ENCODE measurements at places on chromosomes 5 and 9.

- DNase-seq, result no peak
Observed at GRCh38 chr9:113504725-113505590, 41.4 kb downstream of the RGS3 start.

GRCh38 chr5:67147760-67148159 is 48.8 kb downstream of the CD180 start:
- no peak for DNase-seq

DNA sequence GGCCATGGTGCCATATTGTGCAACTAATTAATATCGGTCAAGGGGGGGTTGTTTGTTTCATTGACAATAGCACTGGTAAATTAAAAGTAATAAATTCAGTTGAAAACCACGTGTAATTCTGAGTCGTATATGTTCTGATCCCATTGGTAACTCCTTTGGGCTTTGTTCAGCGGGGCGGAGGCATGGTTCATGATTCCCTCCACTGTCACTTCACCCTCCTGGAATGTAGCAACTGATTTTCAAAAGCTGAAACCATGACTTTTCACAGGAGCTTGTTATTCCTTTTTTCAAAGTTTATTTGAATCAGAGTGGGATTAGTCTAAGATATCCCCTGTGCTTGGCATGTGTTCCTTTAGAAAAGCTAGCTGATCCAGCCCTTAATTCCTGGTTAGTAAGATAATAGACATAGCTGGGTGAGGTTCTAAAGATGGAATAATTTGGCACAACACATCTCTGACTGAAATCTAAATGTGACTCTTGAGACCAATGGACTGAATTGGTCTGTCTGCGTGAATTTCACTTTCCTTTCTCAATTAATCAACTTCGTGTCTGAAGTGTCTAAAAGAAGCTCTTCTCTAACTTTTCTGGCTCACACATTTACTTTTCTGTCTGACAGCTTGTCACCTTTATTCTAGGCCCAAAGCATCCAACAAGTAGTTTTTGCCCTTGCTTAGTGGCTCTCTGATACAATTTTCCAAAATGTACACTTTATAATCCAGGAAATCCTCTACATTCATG is 185.7 kb upstream of the VCAN start:
- peak; percentile 15 for DNase-seq

DNA sequence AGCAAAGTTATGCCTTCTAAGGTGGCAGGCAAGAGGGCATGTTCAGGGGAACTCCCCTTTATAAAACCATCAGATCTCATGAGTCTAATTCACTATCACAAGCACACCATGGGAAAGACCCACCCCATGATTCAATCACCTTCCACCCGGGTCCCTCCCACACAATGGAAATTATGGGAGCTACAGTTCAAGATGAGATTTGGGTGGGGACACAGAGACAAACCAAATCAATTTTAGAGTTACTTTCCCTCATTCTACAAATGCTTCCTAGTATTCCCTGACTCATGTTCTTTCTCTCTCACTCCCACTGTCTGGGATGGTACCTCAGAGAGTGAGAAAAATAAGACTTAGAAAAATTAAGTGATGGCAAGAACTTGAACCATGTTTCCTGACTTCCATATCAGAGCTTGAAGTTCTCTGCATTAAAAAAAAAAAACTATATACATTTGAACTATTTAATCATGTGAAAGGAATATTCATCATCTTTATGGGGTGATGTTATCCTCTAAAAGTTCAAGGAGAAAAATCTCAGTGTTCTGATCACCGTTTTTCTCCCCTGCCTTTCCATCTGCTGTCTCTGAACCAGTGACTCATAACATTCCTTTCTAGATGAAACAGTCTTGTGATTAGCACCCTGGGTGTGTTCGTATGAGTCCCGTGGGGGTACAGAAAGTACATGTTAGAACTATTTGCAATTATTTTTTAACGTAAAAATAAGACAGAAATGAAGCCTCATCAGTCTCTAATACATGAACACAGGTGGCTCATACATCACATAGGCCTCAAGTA is 282.9 kb downstream of the SLF1 start:
- DNase-seq, result peak; percentile 69

DNA sequence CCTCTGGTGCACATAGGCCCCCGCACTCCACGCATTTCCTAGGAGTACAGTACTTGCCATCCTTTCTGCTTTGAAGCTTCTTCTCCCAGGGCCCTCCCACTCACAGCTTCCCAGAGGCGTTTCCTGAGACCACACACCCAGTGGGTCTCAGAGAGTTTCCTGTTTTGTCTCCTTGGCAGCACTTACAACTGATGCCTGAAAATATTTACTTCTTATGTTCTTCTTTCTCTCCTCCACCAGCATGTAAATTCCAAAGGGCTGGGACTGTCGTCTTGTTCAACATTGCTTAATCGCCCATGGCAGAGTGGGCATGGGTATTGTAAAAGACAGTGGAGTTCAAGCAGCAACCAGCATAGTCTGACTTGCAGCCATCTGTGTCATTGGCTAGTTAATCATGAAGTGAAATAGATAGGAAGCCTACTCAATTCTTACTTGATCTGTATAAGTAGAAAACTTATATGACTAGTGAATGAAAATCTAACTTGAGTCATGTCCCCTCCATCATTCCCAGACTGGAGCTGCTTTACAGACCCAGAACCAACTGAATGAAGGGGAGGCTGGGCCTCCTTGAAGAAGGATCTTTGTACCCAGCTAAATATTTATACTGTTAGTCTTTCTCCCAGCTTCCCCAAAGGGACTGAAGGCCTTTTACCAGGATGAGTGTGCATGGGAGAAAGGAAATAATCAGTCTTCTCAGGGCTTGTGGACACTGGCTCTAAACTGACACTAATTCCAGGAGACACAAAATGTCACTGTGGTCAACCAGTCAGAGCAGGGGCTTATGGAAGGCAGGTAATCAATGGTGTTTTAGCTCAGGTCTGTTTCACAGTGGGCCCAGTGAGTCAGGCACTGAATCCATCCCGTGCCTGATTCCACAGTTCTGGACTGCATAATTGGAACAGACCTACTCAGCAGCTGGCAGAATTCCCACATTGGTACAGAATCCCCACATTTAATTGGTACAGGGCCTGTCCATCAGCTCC is 116.4 kb downstream of the SV2C start:
- DNase-seq, result peak; percentile 11

DNA sequence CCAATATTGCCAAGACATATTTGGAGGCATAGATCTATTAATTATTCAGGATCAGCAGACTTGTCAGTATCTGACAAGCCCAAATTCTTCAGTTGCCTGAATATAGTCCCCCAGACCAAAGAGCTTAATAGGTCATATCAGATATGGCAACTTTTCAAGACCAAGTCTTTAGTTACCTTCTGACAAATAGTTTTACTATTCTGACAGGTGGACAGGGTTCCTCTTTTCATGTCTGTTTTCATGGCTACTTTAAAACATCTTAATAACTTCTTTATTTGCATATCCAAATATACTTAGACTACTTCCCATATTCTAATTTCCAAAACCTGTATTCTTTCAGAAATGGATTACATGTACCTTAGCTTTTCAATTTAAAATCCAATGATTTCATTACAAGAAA is 65.4 kb downstream of the AUH start:
- no peak for DNase-seq

DNA sequence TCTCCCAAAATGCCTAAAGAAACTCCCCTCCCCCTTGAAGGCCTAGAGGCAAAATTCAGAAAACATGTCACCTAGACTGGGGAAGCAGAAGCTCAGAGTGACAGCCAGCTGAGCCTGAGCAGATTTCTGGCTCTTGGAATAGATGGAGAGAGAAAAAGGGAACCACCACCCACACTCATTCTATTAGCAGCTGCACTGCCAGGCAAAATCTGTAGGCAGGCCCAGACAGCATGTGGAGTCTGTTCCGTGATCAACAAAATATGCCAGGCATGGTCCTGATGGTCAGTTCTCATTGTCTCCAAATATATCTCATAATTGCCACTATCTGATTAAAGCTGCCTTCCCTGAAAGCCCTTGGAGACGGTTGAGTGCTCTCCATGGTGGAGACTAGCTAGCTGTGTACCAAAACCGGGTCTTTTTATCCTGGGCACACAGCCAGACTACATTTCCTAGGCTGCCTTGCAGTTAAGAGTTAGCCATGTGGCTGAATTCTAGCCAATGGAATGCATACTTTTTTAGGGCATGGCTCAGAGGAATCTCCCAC is 131.7 kb upstream of the GPR151 start:
- no peak for DNase-seq

- no peak for DNase-seq
Observed at GRCh38 chr9:38251036-38251860, 141.3 kb upstream of the ALDH1B1 start.

DNA sequence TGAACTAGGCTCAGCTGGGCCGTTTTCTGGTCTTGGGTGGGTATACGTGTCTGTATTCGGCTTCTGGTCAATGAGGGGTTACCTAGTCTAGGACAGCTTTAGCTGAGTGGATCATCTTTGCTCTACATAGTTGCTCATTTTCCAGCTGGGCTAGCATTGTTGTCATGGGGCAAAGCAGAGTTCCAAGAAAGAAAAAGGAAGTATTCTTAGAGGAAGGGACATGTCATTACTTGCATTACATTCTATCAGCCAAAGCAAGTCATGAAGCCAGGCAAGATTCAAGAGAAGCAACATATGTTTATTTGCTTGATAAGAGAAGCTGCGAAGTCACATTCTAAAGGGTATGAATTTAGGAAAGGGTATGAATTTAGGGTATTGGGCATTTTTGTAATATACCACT is 396.5 kb downstream of the ZNF608 start:
- DNase-seq, result no peak

DNA sequence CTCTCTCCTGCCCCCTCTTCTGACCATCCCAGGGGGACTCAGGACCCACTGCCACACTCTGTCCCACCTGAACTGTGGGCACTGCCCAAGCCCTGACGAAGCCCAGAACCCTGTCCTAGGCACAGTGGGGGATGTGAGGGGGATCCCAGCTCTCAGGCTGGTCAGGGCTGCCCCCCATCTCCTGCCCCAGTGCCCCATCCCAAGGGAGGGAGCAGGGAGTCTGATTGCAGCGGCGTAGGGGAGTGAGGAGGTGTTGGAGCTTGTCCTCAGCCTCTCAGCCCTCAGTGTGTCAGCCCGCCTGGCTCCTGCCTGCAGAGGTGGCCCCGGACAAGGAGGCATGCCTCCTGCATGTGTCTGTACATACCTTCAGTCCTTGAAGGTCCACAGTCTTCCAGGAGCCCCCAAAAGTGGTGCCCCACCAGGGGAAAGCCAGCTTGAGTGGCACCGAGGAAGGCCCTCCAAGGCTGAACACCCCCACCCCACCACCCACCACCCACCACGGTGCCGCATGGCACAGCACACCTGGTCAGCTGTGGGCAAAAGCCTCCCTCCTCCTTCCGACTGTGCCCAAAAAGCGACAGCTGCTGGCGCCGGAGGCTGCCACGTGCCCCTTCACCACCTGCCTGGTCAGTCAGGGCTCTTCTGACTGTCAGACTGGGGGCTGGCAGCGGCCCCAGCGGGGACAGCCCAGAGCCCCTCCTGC is 930 bp downstream of the SARDH start:
- DNase-seq, result no peak

DNA sequence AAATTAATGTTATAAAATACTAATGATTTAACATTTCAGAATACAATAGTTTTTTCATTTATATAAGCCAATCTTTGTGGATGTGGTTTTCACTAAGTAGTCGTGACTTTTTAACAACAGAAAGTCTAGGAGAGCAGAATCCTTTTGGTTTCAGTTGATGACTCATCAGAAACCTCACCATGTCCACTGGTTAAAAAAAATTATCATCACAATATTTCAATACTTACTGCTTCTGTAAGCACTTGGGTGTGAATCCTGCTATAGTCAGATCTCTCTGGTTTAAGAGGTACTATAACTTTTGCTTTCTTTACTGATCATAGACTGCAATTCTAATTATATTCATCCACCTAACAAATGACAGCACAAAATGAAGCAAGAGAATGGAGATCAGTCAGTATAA is 77.2 kb downstream of the MRPS30 start:
- no peak for DNase-seq

DNA sequence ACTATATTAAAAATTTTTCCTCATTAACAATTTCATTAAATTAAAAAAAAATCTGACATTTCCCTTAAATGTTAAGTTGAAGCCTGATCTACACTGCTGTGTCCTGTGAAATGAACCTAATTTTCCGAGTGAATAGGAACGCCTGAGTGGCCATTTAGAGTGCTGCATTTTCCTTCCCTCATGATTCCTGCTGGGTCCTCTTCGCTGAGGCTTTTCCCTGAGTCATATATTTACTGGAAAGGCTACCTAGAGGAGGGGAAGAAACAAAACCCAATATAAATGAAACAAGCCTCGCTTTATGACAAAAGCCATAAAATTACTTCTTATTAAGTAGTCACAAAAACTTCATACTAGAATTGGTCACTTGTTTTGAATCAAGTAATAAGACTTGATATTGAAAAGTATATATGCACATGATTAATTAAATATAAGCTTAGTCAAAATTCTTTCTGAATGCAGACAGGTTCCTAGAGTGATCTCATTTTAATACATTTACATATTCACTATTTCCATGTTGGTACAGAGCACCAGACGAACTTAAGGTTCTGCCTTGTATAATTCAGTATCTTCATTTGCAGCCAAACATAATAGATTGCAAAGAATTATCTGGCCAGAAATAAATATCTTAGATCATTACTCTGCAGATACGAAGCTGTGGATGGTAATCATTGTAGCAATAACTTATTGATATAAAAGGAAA is 6.3 kb upstream of the ISCA1 start:
- no peak for DNase-seq

DNA sequence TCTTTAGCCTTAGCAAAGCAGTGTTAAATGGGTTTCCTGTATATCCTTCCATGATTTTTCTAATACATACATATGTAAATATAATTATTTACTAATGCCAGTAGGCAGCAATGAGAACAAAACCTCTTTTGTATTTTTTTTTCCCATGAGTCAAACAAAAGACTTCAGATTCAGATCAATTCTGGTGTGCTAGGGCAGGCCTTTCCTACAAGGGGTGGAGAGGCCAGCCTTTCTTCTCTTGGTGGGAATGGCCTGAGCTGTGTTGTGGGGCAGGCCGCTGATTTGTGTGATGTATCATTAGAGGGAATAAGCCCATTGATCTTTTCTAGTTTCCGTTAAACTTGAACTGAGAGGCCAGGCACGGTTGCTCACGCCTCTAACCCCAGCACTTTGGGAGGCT is 115.5 kb upstream of the DMRT1 start:
- DNase-seq, result no peak

DNA sequence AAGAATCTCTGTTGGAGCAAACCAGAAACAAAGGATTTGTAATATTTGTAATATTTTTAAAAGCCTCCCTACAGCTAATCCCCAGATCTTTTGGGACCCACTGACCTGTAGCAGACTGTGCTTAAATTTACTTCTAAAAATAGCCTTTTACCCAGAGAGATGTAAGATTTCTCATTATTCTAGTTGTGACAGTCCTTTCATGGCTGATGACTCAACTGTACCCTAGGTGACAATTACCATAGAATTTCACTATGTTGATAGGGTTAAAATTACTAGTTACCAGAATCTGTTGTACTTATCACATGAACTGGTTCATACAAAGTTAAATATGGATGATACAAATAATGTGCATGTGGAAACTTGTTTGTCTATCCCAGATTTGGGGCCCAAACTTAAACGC is 543.9 kb upstream of the SEMA6A start:
- DNase-seq, result no peak

All from fibroblast of skin of back (primary cell).